NCI-H2171 (cell line): ENCODE measurements at places on chromosomes 5 and 9.

GRCh38 chr5:152066784-152067183 lies 142.1 kb upstream of the GLRA1 start:
- no peak for DNase-seq

DNA sequence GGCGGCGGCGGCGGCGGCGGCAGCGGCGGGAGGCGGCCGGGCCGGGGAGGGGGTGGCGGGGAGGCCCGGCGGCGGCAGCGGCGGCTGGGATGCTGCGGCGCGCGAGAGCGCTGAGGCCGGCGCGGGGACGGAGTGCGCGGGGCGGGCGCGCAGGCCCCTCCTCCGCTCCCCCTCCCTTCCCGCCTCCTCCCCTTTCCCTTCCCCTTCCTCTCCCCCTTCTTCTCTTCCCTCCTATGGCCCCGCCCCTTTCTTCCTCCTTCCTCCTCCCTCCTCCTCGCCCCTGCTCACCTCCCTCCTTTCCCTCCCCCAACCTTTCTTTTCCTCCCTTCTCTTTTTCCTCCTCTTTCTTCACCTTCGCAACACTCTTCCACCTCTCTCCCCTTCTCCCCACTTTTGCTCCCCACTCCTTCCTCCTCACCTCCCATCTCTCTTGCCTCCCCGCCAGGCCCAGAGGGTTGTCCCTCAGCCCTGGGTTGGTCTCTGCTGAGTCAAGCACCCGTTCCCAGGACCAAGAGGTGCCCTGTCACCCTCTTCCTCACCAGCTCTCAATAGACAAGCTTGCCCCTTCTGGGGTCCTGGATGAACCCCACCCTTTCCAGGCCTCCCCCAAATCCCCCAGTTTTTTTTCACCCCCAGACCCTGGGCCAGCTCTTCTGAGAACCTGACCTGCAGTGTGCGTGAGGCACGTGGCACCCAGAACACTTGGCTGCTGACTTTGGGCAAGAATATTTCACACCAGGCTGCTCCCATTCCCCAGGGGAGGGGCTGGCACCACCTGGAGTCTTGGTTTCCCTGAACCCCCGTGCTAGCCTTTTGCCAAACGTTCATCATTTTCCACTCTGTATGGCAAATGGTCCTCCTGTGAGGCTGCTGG lies at the start of gene SEMA4D:
SEMA4D (minus strand) TSS at position 136 of the 874 bp plus-strand sequence. CDS start 92,657 bp downstream, outside the sequence.
- DNase-seq = peak; percentile 86

DNA sequence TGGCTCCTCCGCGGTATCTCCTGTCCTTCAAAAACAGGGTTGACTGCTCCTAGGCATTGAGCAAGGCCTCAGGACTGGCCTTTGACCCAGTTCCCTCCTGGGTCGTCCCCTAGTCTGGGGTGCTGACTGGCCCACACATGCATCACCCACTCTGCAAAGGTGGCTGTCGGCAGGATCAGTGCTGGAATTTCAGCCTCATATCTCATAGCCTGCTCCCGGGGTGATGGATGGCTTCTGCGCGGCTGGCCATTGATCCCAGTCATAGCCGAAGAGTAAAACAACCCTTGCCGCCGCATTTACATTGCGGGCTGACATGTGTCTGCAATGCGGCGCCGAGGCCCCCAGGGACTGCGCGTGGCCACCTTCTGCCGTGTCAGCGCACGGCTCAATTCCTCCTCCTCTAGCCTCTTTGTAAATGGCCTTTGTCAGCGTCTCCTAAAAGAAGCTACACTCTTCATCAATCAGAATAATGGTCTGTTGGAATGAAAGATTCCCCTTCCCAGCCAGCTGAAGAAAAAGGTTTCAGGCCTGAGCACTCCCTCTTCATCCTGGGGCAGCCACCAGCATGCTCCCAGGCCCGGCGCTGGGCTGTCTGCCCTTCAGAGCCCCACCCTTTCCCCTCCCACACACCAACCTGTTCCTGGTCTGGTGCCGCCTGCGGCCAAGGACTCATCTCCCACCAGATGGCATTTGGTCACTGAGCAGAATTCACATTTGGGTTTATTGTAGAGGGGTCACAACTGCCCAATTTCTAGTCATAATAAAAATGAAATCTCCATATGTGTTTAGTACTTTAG lies 159.0 kb downstream of the PJA2 start:
- DNase-seq = no peak

- no peak for DNase-seq
These were observed at the start of gene OGN for GRCh38 chr9:92404042-92404836. Gene OGN (minus strand): TSS chr9:92404578. CDS start chr9:92403407, 1,171 bp downstream.

DNA sequence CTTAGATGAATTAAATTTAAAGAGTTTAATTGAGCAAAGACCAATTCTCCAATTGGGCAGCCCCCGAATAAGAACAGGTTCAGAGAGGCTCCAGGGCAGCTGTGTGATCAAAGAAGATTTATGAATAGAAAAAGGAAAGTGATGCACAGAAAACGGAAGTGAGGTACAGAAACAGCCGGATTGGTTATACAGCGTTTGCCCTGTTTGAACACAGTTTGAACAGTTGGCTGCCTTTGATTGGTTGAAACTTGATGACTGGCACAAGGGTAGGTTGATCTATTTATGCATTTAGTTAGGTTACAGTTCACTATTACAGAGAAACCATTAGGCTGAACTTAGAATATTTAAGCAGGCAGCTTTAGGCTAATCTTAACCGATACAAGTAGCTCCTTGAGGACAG lies 29.5 kb downstream of the NIM1K start:
- no peak for DNase-seq

DNA sequence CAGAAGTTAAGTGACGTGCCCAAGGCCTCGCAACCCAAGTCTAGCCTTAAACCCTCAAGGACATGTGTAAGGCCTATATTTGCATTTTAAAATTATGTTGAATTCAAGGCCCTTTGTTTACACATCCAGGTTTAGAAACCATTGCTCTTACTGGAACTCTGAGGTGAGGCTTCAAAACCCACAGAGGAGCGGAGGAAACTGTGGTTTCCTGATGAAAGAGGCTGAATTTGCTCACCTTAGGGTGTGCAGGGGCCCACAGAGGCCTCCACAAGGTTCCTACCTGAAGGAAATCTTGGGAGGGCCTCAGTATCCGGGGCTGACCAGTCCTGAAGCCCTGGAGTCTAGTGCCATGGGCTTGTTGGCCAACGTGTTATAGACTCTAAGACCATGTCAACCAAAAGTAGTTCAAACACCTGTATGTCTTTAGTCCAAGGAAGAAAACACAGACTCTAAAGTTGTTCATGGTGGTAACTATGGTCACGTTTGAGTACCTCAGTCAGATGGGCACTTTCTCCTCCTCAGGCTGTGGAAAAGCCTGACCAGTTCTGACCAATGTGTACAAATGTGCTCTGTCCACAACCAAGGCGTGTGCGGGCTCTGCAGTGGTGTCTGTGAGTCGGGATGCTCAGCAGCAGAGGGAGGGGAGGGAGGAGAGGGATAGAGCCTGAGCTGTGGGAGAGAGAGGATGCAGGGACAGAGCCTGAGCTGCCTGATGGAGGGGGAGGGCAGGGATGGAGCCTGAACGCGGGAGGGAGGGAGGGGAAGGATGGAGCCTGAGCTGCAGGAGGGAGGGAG lies 124.6 kb upstream of the ERCC6L2 start:
- no peak for DNase-seq

GRCh38 chr5:96431376-96432187 lies 1.5 kb downstream of the PCSK1 start:
- peak; percentile 42 for DNase-seq

- no peak for DNase-seq
These were observed 585.3 kb upstream of the GRAMD2B start for GRCh38 chr5:125837866-125838265.

GRCh38 chr9:112811518-112811917 lies 61.0 kb downstream of the SNX30 start:
- DNase-seq = no peak

- DNase-seq = no peak
These were observed 14.4 kb upstream of the AMACR start for GRCh38 chr5:34022121-34022705.

GRCh38 chr5:90264689-90265544 lies 144.6 kb downstream of the CETN3 start:
- DNase-seq = peak; percentile 7

DNA sequence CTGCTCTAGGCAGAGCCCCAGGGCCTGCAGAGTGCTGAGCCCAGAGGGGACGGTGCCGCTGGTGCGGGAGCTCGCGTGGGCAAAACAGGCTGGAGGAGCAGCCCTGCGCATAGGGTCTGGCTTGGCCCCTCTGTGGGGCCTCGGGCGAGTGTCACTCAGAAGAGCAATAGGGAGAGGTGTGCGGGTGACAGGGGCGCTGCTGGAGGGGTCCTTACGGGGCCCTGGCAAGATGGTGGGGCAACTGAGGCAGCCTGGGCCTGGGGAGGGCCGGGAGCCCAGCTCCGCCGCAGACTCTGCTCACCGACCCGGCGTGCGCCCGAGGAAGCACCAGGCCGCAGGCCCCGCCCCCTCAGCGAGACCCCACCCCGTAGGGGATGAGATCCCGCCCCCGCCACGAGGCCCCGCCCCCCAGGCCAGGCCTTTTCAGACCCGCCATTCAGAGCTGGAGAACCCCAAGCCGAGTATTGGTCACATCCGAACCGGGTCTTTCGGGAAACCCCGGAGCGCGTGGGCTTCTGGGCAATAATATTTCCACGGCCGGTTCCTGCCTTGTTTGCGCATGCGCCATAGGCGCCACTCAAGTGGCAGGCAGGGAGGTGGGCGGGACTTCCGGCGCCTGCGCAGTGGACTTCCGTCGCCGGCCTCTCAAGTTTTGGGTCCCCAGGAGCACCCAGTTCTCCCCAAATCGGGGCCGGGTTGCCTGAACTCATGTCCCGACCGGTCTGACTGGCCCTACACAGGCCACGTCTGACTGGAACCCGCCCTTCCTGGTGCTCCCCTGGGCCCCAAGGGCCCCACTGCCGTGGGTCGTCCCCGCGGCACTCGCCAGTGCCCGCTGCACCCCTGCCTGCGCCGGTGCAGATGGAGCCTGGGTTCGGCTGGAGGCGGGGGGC lies 1.3 kb upstream of the RNF208 start:
- DNase-seq = peak; percentile 99

DNA sequence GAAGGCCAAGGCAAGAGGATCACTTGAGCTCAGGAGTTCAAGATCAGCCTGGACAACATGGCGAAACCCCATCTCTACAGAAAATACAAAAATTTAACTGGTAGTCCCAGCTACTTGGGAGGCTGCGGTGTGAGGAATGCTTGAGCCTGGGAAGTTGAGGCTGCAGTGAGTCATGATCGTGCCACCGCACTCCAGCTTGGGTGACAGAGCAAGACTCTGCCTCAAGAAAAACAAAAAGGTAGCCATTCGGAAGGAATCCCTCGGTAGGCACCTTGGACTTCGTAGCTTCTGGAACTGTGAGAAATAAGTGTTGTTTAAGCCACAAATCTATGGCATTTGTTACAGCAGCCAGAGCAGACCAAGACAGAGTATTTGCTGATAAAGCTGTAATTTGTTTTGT lies 174.2 kb downstream of the DCP2 start:
- DNase-seq = no peak

- DNase-seq = peak; percentile 12
These were observed 64.6 kb upstream of the RASGRF2 start for GRCh38 chr5:80895523-80895922.

GRCh38 chr5:132136906-132137305 lies 63.3 kb downstream of the CSF2 start:
- no peak for DNase-seq

GRCh38 chr5:132496631-132497487 lies 6.3 kb upstream of the IRF1 start:
- no peak for DNase-seq

DNA sequence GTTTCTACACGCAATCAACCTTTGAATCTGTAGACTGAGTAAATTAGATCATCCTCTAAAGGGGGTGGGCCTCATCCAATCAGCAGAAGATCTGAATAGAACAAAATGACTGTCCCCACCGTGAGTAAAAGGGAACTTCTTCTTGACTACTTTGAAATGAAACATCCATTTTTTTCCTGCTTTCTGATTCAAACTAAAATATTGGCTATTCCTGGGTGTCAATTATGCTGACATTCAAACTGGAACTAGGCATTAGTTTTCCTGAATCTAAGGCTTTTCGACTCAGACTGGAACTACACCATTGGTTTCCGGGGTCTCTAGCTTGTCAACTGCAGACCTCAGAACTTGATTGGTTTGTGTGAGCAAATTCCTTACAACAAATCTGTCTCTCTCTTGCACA lies 772.2 kb upstream of the CDH10 start:
- no peak for DNase-seq

DNA sequence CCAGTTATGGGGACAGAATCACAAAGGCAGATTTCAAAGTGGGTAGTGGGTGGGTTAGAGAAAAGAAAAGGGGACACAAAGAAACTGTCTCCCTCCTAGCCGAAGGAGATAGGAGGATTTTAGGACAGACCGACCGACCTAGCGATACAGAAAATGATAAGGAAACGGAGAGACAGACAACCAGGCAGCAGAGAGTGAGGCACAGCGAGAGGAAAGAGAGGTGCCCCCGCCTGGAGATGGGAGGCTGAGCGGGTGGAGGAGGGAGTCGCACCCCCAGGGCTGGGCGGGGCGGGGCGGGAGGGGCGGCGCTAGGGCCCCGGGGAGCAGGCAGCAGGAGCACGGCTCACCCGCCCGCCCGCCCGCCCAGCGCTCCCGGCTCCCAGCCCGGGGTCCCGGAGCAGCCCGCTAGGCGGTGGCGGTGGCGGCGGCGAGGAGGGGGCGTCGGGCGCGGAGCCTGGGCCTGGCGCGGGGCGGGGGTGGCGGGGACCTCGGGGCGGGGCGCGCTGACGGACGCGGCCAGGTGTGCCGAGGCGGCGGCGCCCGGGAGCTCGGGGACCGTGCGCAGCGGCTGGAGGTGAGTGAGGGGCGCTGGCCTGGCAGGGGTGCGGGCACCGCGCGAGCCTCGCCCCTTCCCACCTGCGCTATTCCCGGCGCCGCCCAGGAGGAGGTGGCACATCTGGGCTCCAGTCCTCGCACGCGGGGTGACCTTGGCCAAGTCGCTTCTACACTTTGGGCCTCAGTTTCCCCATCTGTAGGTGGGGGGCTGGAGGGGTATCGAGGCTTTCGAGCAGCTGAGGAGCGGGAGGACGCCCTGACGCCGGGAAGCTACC lies 15.9 kb upstream of the SYNPO start:
- peak; percentile 19 for DNase-seq

GRCh38 chr9:76697554-76697953 lies 66.7 kb upstream of the PCA3 start:
- DNase-seq = no peak

DNA sequence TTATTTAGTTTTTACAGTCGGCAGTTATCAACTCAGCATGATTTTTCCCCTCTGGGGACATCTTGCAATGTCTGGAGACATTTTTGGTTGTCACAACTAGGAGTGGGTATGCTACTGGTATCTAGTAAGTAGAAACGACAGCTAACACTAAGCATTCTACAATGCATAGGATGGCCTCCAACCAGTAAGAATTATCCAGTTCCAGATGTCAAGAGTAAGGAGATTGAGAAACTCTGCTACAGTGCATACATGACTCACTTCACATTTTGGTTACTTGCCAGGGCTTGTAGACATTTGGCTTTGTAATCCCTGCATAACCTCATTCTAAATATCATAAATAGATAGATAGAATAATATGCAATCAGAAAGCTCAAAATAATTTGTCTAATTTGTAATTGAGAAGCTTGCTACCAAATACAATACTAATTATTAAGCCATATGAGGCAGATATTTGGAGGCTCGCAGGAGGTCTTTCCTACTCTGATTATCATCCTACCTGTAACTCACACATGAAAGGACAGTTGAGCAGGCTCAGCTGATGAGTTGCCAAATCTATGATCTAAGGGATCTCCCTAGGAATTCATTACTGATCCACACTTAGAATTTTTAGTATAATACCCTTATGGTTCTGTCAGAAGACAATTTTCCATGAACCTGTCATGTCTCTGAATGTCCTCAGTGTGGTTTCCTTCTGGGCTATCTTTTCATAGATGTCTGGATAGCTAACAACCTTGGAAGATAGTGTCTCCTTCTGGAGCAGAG lies 346.9 kb upstream of the TLE4 start:
- DNase-seq = no peak

- no peak for DNase-seq
These were observed 962 bp upstream of the TXN start for GRCh38 chr9:110257097-110257841.

- DNase-seq = no peak
These were observed 219.5 kb downstream of the CDK5RAP2 start for GRCh38 chr9:120360510-120360909.
